Aorta (tissue), 5 donors: ENCODE measurements at places on chromosomes 2 and 18.
A peak's percentile ranks its signal among the peaks of the same experiment; 100 is the strongest.

DNA sequence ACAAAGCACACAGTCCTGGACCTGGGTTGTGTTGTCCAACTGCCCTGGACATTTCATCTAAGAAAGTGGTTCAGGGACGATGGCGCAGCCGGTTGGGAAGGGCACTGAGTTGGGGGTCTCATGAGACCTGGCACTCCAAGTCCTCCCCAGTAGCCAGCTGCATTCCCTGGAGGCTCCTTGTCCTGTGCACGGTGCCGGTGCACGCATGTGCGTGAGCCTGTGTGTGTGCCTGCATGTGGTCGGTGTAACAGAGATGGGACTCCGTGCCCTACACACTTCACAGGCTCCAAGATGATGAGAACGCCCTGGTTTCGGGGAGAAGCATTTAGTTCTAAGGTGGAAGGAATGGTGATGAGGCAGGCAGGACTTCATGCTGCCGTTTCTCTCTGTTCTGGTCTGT lies 124.9 kb upstream of the PXDN start:
- no peak for DNase-seq

DNA sequence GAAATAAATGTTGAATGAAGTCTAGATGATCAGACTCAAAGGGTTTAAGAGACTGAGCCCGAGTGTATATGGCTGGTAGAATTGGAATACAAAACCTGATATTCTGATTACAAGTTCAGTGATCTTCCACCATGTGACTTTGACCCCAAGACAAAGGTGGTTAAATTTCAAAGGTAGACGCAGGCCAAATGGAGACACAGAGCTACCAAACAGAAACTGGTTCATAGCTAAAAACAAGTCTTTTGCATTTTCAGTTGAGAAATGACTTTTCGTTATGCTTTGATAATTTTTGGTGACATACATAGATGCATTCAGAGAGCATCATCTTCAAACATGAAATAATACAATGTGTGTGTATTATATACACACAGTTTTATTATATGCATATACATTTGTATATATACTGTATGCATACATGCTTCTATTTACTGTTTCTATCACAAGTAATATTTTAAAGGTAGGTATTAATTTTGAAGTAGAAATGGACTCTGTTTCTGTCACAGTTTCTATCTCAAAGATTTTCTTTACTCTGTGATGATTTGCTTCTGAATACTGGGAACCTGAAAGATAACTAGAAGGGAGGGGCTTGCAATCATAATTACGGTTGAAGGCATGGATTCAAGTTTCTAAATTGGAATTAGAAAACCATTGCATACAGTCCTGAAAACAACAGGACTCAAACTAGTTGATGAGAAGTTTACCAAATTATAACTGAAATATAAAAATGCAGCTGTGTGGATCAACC lies 142.3 kb downstream of the ABCA12 start:
- no peak for DNase-seq

DNA sequence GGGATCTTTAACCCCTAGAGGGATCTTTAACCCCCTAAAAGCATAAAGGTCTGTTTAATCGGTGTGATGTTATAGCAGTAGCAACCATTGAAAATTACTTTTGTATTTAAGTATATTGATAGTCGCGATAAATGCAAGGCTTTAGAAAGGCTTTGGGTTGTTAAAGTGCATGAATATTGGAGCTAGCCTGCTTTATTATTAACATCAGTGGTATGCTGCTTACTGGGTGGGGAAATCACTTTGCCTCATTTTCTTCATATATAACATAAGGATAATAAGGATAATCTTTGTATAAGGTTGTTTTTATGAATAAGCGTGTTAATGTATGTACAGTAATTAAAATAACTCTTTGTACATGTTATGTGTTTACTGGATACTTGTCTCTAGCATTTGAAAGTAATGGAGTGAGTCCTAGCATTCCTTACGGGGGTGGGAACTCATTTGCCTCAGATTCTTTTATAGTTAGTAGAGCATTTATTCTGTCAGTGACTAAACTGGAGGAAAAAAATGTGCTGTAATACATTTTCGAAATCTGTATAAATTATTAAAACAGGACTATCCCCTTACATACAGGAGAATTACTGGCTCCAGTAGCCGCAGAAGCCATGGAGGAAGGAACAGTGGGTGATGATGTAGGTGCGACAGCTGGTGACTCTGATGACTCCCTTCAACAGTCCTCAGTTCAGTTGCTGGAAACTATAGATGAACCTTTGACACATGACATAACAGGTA lies 122.2 kb downstream of the BIRC6 start:
- DNase-seq, result no peak

DNA sequence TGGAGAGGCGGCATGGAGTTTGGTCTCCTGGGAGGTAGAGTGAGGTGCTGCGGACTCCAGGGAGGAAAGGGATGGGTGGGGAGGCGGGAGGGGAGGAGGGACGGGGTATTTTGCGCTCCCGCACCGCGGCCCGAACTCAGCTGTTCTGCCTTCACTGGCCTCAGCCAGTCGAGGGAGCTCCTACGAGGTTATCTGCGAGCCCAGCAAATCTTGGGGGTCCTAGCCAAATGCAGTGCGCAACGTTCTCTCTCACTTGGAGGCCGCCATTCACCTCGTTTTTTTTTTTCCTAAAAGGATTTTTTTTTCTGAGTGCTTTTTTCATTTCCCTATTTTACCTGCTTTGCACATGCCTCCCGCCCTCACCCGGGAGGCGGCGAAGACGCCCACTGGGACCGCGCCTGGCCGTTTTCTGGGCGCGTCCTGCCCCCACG lies 877 bp upstream of the BCL2L11 start:
- no peak for DNase-seq

- no peak for DNase-seq
Observed at GRCh38 chr2:25251071-25251421, 82.7 kb upstream of the POMC start.

GRCh38 chr2:88146590-88146989 lies 18.7 kb upstream of the FABP1 start:
- no peak for DNase-seq

- DNase-seq, result peak; percentile 72
Observed at GRCh38 chr2:215619989-215620388, 184.1 kb upstream of the FN1 start.

- no peak for DNase-seq
Observed at GRCh38 chr18:79805926-79806487, 8.3 kb downstream of the KCNG2 start.

DNA sequence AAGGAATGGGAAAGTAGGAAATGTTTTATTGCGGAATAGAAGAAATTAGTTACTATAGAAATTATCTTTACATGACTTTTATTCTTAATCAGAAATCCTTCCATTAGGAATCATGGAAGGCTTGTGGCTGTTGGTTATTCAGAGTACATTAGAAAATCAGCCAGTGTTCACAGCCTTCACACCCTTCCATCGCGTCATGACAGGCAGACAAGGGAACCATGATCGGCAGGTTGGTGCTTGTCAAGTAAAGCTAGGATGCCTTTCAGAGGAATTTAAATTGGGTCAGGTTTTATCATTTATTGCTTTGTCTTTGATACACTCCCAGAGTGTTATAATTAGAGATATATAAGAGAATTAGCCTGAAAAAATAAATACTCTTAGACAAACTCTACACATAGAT lies 400.6 kb downstream of the THSD7B start:
- DNase-seq, result no peak

DNA sequence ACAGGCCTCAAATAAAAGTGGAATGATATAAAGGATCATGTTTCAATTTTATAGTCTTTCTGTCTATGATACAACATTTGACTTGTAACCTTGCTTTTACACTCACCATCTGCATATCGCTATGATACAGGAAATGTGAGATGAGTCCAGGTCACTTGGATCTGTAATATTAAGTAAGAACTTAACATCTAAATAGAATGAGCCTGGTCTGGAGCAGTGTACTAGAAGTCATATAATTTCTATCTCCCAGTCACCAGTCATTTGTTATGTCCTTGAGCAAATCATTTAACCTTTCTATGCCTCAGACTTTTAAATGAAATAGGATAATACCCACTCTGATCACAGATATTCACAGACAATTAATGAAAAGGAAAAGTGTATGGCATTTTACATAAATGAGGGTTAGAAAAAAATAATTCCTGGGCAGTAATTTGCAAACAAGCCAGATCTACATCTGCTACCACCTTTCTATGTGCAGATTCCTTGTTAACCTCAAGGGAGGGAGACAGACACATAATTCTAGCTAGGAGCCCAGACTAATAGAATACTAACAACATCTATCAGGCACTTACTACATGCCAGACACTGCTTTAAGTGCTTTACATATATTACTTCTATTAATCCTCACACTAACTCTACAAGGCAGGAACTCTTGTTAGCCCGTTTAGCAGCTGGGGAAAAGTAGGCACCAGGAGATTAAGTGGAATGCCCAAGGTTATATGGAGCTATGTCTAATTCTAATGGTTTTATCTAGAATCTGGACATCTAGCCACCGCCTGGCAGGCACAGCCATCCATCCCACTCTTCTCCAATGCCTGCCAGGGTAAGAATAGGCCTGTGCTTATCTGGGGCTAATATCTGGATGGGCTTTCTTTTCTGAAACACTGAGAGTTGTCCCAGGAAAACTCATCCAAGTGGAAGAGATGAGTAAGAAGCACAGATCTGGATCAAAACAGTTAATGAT lies 313.6 kb upstream of the CDH20 start:
- DNase-seq, result no peak

- no peak for DNase-seq
Observed at GRCh38 chr2:167759531-167759930, 487.9 kb downstream of the STK39 start.

DNA sequence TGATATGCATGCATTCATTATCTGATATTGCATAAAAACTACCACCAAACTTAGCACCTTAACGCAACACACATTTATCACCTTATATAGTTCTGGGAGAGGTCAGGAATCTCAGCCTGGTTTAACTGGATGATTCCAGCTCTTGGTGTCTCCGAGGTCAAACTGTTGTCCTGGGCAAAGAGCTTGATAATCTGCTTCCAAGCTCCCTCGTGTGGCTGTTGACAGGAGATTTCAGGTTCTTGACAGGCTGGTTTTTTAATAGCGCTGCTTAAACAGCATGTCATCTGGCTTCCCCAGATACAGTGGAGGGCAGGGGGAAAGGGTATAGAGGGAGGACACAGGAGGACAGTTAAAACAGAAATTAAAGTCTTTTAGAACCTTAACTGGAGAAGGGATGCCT lies 785.0 kb downstream of the CNTNAP5 start:
- DNase-seq, result no peak

- no peak for DNase-seq
Observed at GRCh38 chr2:236512267-236512666, 57.4 kb upstream of the ACKR3 start.

- no peak for DNase-seq
Observed at GRCh38 chr18:46771141-46771540, 14.3 kb upstream of the ST8SIA5 start.

GRCh38 chr2:28707592-28707991 lies 44.0 kb upstream of the PPP1CB start:
- DNase-seq, result no peak

GRCh38 chr2:50273003-50273402 lies 758.9 kb downstream of the NRXN1 start:
- no peak for DNase-seq

GRCh38 chr2:30590407-30590806 lies 143.4 kb downstream of the LCLAT1 start:
- no peak for DNase-seq

DNA sequence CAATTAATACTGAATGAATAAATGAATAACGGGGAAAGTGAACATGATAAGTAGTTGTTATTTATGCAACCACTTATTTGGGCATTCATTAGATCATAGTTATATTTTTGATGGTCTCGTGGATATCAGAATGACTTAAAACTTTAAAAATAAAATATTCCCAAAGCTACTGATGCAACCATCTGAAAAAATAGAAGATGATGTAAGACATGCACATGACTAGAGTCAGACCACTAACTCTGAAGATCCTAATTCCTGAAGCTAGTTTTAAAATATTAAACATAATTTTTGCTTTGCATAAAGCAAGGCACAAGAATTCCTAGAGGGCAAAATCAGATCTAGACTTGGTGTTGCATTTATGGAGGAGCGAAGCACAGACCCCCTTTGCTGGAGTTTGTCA lies 616.1 kb downstream of the IRS1 start:
- DNase-seq, result no peak

- DNase-seq, result no peak
Observed at GRCh38 chr2:47313141-47313691, 89.7 kb upstream of the MSH2 start.

DNA sequence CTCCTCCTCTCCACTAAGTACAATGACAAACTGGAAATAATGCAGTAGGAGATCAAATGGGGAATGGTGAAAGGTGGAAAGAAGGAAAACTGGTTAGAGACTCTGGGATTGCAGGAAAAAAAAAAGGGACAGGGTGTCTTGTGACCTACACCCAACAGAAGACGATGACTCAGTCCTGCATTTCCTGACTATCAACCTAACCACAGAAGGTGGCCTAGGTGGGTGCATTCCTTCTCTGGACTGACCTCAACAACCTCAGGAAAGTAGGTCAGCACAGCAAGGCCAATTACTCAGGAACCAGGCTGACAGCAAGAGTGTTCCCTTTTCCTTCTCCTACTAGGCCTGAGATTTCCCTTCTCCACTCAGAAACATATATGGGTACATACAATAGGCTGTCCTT lies 1386.4 kb upstream of the ZEB2 start:
- no peak for DNase-seq

- DNase-seq, result peak; percentile 64
Observed at GRCh38 chr2:230902180-230902899, 22.7 kb downstream of the GPR55 start.

GRCh38 chr2:40096360-40096759 lies 317.3 kb upstream of the THUMPD2 start:
- no peak for DNase-seq
